ENCODE measurements at places on chromosomes 7 and 10.

GRCh38 chr10:44510379-44511115 is 125.7 kb upstream of the CXCL12 start:
- no peak for DNase-seq

GRCh38 chr7:151518105-151518946 is 1.4 kb downstream of the RHEB start:
- DNase-seq = no peak

DNA sequence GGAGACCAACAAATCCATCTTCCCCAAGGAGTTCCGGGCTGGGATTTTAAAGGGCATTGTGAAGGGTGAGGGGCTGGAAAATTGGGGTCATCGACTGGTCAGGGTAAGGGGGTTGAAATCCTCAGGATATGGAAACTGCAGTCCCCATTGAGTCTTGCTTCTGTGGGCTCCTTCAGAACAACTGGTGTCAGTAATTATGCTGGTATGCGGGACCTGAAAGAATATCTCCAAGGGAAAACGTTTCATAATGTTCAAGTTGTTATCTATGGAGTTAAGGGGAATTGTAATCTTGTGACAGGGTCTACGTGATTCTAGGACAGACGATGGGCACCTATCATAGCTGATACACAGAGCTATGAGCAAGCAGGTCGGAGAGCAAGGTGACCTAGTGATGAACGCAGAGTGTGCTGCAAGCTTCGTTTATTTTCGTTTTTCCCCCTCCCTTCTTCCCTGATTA is 494 bp upstream of the RHBDD2 start:
- DNase-seq = no peak

DNA sequence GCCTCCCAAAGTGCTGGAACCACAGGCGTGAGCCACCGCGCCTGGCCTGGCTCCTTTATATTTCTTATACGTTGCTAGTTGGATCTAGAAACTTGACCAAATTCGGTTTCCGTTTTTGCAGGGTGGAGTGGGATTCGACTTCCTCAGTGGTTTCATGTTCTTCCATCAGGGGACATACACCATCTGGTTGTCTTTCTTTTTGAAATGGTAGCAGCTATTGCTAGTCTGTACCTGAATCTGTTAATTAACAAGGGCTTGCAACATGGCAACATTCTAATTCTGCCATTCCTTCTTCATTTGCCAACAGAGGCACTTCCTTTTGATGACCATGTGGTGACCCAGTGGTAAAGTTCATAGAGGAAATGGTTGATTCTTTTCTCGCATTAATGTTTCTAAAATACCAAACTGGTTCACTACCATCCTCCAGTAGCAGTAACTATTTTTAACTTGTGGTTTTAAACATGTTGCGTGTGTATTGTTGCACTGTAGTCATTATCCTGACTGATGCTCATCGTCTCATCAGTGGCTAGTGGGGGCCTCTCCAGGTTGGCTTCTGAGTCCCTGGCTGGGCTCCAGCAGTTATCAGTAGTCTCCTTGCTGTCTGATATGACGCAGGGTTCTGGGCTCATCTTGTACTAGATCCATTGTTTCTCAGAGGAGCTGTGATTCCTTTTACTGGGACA is 159.2 kb downstream of the RGS10 start:
- no peak for DNase-seq

DNA sequence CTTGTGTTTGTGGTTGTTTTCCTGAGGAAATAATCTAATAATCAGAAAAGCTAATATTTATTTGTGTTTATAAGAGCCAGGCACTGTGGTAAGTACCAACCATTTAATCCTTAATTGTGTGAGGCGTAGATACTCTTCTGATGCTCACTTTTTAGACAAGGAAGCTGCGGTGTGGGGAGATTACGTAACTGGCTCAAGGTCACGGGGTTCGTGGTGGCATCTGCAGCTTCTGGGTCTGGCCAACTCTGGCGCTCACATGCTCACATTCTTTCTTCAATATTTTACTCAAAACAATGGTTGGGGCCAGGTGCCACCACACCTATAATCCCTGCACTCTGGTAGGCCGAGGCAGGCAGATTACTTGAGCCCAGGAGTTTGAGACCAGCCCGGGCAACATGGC is 77.6 kb downstream of the RALA start:
- DNase-seq = no peak

DNA sequence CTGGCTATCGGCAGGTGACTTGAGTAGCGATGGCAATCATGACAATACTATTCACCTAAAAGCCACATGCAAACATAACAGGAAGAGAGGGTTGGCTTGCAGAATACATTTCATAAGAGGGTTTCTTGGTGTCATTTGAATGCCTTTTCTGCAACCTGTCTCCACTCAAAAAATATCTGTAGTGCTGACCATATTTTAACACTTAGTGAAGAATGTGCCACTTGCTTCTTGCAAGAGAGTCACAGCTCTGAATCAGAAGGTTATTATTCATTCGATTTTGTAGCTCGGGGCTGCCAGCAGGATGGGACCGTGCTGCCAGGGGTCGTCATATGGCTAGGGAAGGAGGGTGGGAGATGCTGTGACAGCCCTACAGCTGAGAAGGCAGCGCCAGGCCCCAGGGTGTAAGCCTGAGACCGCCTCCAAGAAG is 152.0 kb upstream of the PITRM1 start:
- DNase-seq = no peak

- DNase-seq = no peak
Observed at GRCh38 chr7:135964274-135964673, 12.9 kb downstream of the MTPN start.

GRCh38 chr7:13017333-13017857 is 330.0 kb downstream of the ARL4A start:
- DNase-seq = no peak

DNA sequence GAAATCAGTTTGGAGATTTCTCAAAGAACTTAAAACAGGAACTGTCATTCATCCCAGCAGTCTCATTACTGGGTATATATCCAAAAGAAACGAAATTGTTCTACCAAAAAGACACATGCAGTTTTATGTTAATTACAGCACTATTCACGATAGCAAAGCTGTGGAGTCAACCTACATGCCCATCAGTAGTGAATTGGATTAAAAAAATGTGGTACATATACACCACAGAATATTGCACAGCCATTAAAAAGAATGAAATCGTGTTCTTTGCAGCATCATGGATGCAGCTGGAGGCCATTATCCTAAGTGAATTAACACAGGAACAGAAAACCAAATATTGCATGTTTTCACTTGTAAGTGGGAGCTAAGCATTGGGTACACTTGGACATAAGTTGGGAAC is 158.9 kb downstream of the CDK14 start:
- DNase-seq = no peak

- DNase-seq = no peak
Observed at GRCh38 chr10:14592566-14592965, 182.1 kb downstream of the FAM107B start.
